Mesothelial cell of epicardium (in vitro differentiated cells): ENCODE measurements at places on chromosomes 2 and 18. TPM values are rescaled to one million over a fixed set of nuclear protein-coding genes. Genes with fewer than 3 reads are reported as not detected.

DNA sequence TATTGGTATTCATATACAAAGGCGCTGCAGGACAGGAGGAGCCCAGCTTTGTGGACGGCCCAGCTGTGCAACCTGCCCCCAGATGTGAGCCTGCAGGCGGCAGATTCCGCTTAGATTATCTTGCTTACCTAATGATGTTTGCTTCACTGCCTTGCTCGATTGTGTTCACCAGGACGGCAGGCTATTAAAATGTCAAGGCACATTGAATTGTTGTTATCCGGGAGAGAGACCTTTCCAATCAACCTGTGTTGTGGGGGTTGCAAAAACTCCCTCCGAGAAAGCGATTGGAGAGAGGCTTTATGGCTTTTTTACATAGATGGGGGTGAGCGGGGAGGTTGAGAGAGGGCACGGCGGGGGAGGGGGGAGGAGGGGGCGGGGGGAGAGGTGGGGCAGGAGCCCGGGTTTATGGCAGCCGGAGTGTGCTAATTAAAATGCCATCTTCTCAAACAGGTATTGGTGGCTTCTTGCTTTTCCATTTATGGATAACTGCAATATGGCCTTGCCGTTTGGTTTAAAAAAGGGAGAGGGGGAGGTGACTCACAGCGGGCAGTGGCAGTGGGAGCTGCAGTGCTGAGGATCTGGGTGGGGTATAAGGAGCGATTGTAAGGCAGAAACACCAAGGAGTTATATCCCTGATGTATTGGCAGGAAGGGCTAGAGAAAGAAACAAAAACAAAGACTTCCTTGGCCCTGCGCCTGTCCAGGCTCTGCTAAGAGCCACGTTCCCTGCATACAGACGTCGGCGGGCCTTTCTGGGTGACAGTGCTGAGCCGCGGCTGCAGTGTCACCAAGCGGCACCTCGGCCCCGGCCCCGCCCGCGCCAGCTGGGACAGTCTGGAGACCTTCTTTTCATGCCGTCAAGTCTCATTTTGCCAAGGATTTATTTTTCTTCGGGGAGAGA, 97.2 kb downstream of the INSIG2 start:
- H3K27me3 ChIP-seq: peaks cover 13% of the 10 kb centered on the region
- peak overlapping the region; percentile 96 for H3K27ac ChIP-seq
- H3K4me1 ChIP-seq: peaks cover 18% of the 10 kb centered on the region
- no peaks in the 10 kb centered on the region for H3K36me3 ChIP-seq
- peak; percentile 52 for DNase-seq
- peak overlapping the region; percentile 87 for H3K4me3 ChIP-seq

KLF11 gene
- total RNA-seq: 14.0 to 15.8 TPM (median 14.5 TPM) in 3 replicates

RAB6C gene
- total RNA-seq: 0.16 to 0.18 TPM in 2 of 3 replicates, not detected in the other

EDAR gene
- 5.1 to 6.6 TPM (median 5.5 TPM) in 3 replicates for total RNA-seq

DNA sequence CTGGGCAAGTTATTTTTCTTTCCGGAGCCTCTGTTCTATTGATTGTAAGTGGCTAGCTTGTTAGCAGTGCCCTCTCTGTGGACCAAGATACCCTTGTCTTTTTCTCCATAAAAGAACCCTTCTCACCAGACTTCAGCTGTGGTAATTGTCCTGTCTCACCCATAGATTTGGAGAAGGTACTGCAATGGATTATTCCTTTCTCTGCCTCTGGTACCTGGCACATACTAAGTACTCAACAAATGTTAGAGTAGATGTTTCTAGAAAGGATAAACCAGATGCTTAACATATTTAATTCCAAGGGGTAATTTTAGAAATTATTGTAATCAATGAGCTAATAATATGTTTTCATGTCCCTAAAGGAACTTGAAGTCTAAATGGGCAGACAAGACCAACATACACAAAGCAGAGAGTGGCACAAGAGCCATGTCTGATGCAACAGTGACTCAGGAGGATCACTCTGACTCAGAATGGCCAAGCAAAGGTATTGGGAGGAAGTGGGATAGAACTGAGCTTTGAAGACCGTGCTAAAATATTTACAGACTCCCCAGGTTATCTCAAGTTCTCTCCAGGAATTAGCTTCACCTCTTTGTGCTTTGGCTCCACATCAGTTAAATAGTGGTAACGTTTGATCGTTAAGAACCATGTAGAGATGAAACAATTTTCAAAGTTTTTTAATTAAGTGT, 129.7 kb upstream of the OSR1 start:
- H3K27ac ChIP-seq: no peak overlapping the region
- no peak for DNase-seq
- H3K4me1 ChIP-seq: peaks cover 31% of the 10 kb centered on the region
- peaks cover 2% of the 10 kb centered on the region for H3K27me3 ChIP-seq
- H3K36me3 ChIP-seq: no peaks in the 10 kb centered on the region
- H3K4me3 ChIP-seq: no peak overlapping the region

GRCh38 chr2:9403924-9404323, 19.4 kb downstream of the ITGB1BP1 start:
- no peak overlapping the region for H3K27ac ChIP-seq
- H3K27me3 ChIP-seq: no peaks in the 10 kb centered on the region
- H3K4me3 ChIP-seq: no peak overlapping the region
- no peak for DNase-seq
- H3K4me1 ChIP-seq: peaks cover 23% of the 10 kb centered on the region

DNA sequence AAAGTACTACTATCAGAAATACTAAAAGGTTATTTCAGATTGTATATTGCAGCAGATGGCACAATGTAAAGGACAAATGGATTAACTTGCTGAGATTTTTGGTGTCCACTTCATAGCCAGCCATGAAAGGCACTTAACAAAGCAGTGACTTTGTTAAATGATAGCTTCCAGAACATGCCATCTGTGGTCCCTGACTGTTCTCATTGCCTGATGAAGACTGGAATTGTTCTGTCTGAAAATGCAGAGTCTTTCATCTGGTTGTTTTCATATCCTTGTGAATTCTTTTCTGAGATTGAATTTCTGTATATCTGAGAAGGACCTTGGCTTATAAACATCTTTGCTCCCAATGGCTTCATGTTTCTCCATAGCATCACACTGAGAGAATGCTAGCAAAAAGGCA, 44.4 kb upstream of the LRRTM1 start:
- peaks cover 5% of the 10 kb centered on the region for H3K4me1 ChIP-seq
- H3K4me3 ChIP-seq: no peak overlapping the region
- no peak for DNase-seq
- no peaks in the 10 kb centered on the region for H3K36me3 ChIP-seq

- peaks cover 3% of the 10 kb centered on the region for H3K4me1 ChIP-seq
- H3K36me3 ChIP-seq: no peaks in the 10 kb centered on the region
- DNase-seq: no peak
- peak overlapping the region; percentile 73 for H3K4me3 ChIP-seq
Observed at GRCh38 chr18:13136904-13137669, 81.5 kb upstream of the LDLRAD4 start.

EVX2 gene
- total RNA-seq: 0.07 to 0.09 TPM in 2 of 3 replicates, not detected in the other

DNA sequence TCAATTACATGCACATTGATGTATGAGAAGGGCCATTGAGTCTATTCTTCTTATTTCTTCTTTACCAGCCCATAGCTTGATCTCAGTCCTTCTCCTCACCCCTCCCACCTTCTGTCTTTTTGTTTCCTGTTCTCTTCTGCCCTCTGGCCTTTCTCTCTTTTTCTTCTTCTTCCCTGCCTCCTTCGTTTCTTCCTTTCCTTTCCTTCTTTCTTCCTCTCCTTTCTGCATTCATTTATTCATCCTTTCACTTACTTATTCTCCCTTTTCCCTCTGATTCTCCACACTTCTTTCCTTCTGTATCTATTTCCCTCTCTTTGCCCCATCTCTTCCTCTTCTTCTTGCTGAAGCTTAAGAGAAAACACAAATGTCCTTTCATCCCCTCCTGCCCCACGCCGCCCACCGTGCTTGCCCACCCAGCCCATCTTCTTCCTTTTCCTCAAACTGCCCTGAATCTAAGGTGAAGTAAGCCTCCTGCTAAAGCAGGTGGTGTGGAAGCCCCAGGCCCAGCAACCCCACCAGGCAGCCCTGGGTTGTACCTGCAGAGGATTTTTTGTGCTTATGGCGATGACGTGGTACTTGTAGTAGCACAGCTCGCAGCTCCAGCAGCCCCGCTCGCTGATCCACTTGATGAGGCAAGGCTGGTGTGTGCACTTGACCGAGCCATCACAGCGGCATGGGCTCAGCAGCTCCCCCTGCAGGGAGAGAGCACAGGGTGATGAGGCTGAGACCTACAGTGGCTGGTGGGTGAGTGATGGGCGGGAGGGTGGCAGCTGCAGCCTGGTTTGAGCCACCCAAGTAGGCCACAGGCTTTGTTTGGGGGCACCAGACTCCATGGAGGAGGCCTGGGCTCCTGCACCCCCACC, 89.0 kb downstream of the MARCHF4 start:
- no peaks in the 10 kb centered on the region for H3K36me3 ChIP-seq
- H3K27me3 ChIP-seq: peaks cover 15% of the 10 kb centered on the region
- DNase-seq: no peak
- H3K27ac ChIP-seq: no peak overlapping the region

DSC1 gene
- 0.36 to 0.47 TPM (median 0.43 TPM) in 3 replicates for total RNA-seq
